ENCODE measurements at places on chromosomes 4 and X.

DNA sequence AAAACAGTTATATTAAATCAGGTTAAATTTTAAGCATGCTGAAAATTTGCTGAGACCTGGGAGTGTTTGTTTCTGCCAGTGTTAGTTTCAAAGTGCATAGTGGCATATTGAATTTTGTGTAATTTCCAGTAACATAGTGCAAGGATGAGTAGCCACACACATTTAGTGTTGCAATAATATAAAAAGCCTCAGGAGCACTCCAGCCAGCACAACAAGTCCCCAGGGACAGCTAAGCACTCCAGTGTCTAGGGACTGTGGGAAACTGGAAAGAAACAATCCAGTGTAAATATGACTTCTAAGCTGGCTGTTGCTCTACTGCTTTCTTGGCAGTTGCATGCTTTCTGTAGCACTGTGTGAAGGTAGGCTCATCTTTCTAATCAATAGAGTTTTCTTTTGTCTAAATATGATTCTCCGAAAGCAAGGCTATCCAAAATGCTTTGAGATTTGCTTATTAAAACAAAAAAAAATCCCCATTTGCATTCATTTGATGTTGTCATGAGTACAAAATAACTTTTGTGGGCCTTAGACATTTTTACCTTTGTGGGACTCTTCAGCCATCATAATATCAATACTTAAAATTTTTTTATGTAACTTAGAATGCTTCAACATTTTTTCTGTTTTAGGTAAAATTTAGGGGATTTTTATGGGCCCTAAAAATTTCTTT, 24.2 kb upstream of the CXCL2 start:
- DNase-seq, result no peak

DNA sequence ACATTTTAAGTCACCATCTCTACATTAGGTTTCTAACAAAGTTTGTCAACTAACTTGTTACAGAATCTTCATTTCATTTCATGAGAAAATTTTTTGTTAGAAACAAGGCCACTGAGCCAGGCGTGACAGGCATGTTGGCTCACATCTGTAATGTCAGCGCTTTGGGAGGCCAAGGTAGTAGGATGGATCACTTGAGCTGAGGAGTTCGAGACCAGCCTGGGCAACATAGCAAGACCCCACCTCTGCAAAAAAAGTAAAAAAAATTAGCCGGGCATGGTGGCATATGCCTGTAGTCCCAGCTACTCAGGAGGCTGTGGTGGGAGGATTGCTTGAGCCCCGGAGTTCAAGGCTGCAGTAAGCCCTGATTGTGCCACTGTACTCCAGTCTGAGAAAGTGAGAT, 32.3 kb downstream of the FAT1 start:
- DNase-seq, result no peak

DNA sequence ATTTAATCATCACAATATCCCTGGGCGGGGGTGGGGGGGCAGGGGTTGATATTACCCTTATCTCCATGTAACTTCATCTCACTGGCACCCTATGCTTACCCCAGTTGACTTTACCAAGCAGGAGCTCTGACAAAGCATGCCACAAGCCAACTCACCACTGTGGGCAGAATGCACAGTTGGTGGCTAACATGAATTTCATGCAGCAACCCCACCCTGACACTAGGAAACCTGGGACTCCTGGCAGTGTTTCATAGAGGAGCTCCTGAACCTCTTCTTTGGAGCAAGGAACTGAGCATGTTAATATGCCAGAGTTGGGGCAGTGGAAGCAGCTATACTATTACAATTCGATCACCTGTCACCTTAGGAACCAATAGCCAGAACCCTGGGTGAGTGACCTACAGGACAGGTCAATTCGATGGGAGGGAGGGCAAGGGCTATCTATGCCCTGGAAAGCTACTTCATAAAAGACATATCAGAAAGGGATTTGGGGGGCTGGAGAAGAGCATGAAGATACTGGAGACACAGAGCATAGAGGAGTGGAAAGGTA, 97.2 kb upstream of the ACSL4 start:
- DNase-seq, result no peak

DNA sequence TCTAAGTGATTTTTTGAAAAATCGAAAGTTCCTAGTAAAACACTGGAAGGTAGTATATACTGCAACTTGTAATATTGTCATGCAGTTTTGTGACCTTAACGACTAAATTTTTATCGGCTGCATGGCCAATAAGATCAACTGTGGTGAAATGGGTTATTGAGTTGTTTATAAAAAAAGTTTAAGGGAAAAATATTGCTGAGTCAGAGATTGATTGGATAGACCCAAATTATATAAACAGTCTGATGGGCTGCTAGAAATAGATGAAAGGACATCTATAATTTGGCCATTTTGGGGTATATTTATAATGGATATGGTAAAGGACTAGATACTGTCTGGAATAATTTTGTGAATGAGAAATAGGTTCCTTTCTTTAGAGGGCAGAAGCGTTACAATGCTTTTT, 56.2 kb downstream of the MGST2 start:
- DNase-seq, result no peak

GRCh38 chrX:50459615-50460014, 11.0 kb downstream of the DGKK start:
- DNase-seq, result no peak

DNA sequence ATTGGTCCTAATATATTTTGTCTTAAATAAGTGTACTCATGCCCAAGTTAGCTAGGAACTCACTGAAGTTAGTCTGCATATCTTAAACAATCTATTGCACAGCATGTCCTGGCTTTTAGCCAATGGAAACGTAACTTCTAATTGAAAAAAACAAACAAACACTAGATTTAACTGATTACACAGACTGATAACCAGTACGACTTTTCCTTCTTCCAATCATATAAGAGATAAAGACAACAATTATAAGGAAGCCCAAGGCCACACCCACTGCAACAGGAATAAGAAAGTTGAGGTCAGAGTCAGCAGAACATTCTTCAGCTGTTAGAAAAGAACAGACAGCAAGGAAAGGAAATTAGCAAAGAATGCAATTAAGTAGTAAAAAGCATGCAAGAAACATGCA, 40.8 kb downstream of the LAMP2 start:
- DNase-seq, result no peak

DNA sequence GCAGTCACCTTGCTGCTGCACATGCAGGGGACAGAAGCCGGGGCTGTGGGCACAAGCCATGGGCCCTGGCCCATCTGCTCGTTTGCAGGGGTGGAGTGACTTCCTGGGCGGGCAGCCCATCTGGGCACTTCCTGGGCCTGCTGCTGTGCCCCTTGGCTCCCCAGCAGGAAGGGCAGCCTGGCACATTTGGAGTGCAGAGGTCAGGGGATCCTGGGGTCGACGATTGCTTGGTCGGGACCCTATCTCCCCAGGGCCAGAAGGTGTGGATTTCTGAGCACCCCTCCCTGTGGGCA, 10.9 kb upstream of the MXD4 start:
- DNase-seq, result no peak

- no peak for DNase-seq
Measured at GRCh38 chrX:46665232-46666152, 91.9 kb downstream of the CHST7 start.

DNA sequence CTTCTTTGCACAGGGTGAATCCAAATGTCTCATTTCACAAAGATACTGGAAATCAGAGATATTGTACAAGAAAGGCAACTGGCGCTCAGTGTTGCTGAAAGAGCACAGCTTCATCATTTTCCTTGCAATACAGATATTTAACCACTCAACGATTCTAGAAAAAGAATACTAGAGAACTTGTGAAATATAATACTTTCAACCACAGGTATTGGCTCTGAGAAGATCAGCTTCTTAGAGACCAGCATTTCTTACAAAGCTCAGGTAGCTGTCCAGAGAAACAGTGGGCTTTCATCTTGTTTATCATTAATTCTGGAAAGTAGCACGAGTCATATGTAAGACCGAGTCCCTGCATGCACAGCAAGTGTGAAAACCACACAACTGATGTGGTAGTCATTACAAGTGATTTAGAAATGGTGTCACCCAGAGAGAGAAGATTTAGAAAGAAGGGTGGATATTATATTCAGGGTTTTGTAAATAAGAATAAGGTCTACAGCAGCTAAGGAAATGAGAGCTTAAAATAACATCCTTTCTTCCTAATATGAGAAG, 7.8 kb upstream of the PPARGC1A start:
- no peak for DNase-seq

GRCh38 chrX:1053072-1053471, 159.4 kb downstream of the CRLF2 start:
- no peak for DNase-seq

DNA sequence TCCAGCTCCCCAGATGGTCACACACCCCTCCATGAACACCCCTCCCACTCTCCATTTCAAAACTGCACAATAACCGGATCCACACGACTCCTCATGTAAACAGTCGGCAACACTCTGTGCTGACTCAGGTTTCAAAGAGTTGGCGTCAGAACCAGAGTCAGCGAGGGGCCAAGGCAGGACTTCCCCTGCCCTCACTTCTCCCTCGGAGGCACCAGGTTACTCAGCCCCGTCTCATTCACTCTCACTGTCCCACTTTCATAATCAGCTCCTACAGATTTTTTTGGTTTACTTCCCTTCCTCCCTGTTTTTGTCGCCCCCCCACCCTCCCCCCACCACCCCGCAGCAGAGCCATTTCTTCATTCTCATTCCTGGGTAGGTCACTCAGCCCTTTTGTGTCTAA, 2.7 kb upstream of the TIMP1 start:
- DNase-seq, result no peak

DNA sequence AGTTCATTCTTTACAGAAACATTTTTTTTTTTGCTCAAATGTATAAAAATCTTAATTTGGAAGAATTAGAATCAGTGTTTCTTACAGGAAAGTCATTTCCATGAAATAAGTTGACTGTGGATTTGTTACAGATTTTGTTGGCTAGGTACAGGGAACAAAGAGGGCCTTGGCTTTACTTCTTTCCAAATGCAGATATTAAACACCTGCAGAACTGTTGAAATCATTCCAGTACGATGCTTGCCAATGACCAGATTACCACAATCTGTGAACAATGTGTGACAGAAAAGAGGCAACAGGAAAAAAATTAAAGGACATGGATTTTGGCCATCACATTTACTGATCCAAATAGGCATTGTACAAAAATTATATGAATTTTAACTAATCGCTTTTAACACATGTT, 70.8 kb downstream of the ANXA10 start:
- DNase-seq, result no peak

- DNase-seq, result no peak
Measured at GRCh38 chrX:69151866-69152284, 13.4 kb downstream of the PJA1 start.

DNA sequence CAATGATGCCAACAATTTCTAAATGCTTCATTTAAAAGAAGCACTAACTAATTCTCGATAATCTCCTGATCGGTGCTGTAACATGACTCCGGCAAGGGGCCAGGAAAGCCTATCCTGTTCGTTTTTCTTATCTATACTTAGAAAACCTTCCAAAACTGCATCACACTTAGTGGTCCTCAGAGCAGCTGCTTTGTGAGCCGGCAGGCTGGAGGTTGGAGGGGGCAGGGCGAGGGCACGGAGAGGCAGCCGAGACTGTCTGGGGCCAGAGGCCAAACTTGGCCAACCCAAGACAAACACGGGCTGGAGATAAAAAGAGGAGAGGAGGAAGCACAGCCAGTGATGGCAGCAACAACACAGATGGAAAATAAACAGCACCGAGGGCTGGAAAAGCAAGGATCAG, 455.7 kb downstream of the BCOR start:
- DNase-seq, result no peak

GRCh38 chrX:137545711-137546651, 19.9 kb upstream of the ZIC3 start:
- no peak for DNase-seq

GRCh38 chr4:142402156-142402555, 443.9 kb downstream of the INPP4B start:
- no peak for DNase-seq

GRCh38 chrX:130902446-130902782, 595 bp downstream of the ENOX2 start:
- no peak for DNase-seq

- DNase-seq, result no peak
Measured at GRCh38 chr4:8070736-8071718, 87.6 kb downstream of the ABLIM2 start.

DNA sequence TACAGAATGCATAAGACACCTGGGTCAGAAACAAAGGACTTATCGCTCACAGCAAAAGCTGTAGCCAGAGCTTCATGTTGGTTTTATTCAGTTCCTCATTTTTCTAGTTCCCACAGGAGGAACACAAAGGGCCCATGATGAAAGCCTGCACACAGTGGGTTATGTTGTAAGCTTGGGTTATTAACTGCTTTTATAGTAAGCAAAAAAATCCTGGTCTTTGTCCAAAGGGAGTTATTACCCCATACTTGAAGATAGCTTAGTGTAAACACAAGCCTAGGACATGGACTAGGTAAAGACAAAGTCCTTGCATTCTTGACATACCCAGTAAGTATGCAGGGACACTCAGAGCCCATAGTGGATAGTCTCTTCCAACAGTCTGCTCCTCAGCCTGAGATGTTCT, 11.7 kb downstream of the BBS12 start:
- no peak for DNase-seq

- no peak for DNase-seq
Measured at GRCh38 chrX:84873176-84873575, 130.5 kb upstream of the APOOL start.

DNA sequence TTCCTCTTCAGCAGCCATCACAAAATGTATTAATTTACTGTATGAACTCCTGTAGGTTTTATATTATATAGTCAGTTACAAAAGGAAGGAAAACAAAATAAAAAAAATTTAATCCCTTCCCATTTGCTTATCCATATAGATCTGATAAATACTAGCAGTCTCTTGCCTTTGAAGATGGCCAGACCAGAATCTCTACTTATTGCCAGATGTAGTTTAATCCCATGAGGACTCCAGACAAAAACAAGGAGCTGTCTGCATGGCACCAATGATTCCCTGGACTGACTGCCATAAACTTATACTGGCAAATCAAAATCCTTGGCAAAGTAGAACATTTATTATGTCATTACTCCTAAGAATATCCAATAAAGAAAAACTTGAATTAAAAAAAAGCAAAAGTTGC, 223.3 kb upstream of the MAB21L2 start:
- DNase-seq, result no peak

DNA sequence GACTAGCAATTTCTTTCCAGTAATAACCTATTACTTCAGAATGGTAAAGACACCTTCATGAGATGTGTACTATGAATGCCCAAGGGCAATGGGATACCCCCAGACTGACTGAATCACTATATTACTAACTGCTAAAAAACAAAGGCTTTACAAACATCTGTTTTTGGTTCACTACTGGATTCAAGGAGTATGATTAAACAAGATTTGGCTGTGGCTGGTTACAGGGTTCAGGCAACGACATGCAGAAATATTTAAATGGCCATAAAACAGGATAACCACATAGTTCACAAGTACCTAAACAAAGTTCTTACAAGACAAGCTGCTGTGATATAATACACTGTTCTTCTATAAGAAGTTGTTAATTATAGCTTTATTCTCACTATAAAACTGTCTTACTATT, 128.2 kb downstream of the FRYL start:
- DNase-seq, result no peak
